Inflammatory macrophage treated with lipopolysaccharide for 4 hours (primary cell): ENCODE measurements at places on chromosomes 3 and 15.
A peak's percentile ranks its signal among the peaks of the same experiment; 100 is the strongest.

DNA sequence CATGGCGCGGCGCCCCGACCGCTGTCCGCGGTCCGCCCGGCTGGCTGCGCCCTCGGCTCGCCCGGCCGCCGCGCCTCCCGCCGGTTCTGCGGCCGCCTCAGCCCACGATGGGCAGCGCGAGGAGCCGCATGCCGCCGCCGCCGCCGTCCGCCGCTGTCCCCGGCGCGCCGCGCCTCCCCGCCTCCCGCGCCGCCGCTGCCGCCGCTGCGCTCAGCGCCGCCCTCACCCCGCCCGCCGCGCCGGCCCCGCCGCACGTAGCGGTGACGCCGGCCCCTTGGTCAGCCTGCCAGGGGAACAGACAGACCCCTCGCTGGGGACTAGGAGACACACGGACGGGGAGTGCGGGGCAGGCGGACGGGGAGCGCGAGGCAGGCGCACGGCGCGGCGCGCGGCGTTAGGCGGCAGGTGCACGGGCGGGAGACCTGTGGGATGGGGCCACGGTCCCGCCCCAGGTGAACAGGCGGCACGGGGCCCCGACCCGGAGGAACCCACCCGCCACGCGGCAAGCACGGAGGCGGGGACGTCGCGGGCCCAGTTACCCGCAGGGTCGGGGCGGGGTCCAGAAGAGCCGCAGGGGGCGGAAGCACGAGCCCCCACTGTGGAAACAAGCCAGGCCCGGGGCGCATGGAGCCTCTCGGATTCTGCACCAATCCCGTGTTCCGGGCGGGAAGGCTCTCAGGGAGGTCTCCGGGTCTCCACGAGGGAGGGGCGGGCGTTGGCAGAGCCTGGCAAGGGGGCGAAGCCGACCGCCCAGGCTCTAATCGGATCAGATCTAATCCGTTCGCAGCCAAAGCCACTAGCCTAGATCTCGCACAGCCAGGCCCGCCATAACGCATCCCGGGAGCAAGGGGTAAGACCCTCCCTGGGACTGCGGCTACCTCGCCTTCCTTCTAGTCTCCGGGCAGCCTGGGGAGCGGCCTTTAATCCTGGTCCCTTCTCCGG, at the start of gene CSPG5:
TSS of gene CSPG5 (minus strand) at position 175 of the 942 bp plus-strand sequence. CDS start at position 3, 172 bp downstream.
- peak; percentile 11 for DNase-seq

DNA sequence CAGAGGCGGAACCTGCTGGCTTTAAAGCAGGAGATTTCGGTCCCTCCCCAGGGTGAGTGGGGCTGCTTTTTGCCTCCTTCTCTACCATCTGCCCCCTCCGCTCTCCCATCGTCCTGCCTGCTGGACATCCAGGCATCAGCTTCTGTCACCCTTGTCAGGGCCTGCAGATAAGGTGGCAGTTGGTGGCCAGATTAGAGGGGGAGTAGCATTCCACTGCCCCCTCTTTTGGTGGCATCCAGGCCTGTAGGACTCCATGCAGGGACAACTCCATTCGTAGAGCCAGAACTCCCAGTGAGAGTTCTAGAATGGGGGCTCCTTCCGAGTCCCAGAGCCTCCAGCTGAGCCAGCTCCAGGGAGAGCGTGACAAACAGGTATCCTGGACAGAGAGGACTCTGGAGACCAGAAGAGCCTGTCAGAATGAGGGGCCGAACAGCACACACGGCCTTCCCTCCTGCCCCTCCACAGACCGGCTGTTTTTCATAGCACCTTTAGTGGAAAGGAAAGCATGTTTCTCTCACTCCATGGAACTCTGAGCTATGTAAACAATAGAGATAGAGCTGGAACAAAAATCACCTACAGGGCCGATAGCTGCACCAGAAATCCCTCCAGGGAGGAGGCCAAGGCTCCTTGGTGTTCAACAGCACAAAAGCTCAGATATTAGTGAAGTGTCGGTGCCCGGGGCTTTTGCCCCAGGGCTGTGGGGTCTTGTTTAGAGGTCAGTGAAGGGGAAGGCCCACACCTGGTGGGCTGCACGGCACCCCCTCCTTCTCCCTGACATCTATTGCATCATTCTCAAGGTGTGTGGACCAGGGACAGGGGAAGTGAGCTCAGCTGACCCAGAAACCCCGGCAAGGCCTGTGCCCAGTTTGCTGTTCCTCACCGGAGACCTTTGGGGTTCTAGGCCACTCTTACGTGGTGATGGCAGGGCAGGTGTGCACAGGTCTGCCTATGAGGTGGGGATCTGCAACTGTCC, 34.2 kb downstream of the MAGEF1 start:
- no peak for DNase-seq

- DNase-seq, result no peak
These were observed 7.0 kb upstream of the FRMD4B start for GRCh38 chr3:69392850-69393249.

- DNase-seq, result no peak
These were observed 33.8 kb upstream of the FAH start for GRCh38 chr15:80118956-80119355.

GRCh38 chr3:195543500-195544229, 540 bp upstream of the PPP1R2 start:
- DNase-seq, result no peak

DNA sequence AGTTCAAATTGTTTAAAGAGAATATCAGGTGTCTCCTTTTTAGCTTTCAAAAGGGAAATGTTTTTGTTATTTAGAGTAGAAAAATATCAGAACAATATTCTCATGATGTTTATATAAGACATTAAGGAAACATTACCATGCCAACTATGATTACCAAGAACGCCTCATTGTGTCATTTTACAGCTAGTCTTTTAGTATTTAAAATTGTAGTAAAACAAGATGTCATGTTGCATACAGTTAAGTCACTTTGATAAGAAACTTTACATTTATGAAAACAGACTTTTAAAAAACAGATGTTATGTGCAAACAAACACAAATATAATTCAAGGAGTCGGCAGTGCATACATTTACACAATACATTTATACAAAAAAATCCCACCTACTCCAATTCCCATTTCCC, 4.4 kb downstream of the PLSCR4 start:
- DNase-seq, result no peak

GRCh38 chr3:134794950-134795745, at the start of gene EPHB1:
EPHB1 (plus strand) TSS chr3:134795260.
- DNase-seq, result peak; percentile 52

- peak; percentile 24 for DNase-seq
These were observed 11.3 kb upstream of the IQGAP1 start for GRCh38 chr15:90376789-90377188.

GRCh38 chr3:127043731-127044510, 61.0 kb downstream of the PLXNA1 start:
- no peak for DNase-seq

DNA sequence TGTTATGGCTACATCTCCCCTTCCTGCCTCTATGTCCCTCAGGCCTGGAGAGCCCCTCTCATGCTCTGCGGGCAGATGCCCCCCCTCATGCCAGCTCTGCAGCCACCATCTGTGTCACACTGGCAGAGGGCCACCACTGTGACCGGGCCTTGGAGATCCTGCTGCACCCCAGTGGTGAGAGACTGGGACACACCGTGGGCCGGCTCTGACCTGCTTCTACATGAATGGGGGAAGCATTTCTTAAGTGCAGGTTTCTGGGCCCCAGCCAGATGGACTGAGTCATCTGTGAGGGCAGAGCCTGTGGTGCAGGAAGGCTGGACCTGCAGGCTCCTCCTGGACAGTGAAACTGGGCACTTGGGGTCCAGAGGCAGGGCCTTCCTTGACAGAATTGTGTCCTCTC, 4.8 kb downstream of the VWA5B2 start:
- no peak for DNase-seq

DNA sequence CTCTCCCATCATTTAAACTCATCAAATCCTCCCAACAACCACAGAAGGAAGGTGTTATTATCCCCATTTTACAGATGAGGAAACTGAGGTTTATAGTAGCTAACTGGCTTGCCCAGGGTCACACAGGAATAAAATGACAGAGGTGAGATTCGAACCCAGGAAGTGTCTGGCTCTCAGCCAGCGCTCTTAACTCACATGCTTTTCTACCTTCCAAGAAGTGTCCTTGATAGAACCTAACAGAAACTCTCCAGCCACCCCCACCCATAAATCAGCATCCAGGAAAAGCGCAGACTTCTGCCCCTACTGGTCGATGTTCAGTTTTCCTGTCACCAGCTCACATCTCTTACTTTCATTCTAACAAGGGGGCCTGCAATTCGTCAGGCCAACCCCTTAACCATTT, 51.7 kb downstream of the SPATA12 start:
- no peak for DNase-seq

DNA sequence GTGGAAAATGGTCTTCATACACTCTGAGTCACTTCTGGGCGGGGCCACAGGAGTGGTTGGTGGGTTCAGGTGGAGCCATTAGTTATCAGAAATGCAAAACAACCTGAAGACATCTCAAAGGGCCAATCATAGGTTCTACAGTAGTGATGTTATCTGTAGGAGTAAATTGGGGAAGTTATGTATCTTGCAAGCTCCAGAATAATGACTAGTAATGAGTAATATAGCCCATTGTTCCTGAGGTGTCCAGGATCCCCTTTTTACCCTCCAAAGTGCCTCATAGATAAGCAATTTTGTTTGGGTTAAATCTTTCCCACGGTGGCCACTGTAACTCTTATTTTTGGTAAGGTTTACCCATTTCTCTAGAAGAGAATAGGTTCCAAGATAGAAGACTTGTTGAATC, 91.7 kb downstream of the PIK3R4 start:
- DNase-seq, result peak; percentile 40

DNA sequence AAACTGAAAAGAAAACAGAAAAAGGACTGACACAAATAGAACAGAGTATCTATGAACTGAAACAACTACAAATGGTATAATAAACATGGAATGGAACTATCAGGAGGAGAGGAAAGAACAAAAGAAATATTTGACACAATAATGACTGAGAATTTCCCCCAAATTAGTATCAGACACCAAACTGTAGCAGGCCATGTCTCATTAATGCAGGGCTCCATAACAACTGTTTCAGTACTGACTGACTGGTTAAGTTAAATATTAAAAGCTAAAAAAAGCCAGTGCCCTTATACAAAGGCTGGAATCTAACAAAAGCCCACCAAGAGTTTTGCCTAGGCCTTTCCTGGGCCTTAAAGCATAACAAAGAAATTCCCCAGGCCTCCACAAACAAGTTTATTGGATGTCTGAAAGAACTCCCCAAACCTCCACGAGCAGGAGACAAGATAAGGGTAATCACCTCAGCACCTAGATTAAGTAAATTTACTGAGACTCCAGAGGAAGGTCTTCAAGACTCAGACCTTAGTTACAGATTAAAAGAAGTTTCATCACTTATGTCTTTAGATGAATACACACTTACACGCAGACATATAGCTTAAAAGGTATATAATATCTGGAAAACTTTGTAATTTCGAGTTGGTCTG, 45.7 kb downstream of the KPNA1 start:
- no peak for DNase-seq

DNA sequence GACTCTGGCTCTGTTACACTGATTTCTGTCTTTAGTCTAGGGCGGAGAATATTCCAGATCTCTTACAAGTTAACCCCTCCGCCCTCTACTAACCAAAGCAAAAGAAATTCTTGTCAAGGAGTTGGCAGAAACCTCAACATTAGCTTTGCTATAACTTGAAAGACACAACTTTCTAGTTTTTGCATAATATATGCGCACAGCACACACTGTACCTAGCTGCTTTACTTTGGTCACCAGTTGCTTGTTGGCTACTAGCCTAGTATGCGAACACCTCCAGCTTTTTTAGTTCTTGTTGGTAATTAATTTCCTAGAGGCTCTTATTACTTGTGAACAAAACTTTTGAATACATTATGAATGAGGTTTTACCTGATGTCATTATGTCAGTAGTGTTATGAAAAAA, 348.8 kb upstream of the C2CD4B start:
- DNase-seq, result no peak
